ENCODE measurements at places on chromosomes 5 and 9.
A peak's percentile ranks its signal among the peaks of the same experiment; 100 is the strongest.

- no peak for DNase-seq
These were observed 28.2 kb upstream of the LPAR1 start for GRCh38 chr9:111066468-111066867.

DNA sequence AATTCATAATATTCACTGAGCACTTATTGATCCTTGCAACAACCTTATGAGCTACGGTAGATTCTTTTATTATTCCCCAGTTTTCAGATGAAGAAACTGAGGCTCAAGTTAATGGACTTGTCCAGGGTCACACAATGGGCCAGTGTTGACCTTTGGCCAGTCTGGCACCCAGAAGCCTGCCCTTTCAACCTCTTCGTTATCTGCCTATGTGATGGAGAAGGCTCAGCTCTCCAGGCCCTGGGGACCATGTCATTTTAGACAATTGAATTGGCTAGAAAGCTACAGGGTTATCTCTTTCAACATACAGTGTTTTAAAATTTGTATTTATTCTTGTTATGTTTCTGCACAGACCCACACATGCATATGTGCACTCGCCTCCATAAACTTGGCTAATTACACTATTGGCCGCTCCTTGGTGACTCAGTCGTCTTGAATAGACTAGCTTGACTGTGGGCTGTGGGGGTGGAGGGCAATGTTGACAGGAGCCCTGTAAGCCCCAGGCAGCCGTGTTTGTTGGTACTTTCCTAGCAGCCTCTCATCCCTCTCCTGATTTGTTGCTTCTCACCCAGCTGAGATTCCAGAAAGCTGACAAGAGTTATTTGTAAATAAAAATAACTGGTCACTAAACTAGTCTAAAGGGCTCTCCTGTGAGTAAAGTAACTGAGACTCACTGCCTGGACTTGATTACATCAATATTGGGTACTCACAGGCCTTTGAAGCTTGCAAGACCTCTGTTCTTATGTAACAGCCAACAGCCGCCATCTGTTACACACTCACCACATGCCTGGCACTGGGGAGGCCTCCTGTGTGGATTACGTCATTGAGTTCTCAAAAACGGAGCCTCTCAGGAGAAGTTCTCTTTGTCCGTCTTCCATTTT, 8.5 kb upstream of the ANGPTL2 start:
- peak; percentile 74 for DNase-seq

GRCh38 chr9:18821788-18822187, 211.2 kb downstream of the SAXO1 start:
- DNase-seq = no peak

GRCh38 chr9:34746526-34746925, 36.6 kb upstream of the CCL21 start:
- no peak for DNase-seq
